NCI-H226 (cell line): ENCODE measurements at places on chromosomes 12 and 14.
A peak's percentile ranks its signal among the peaks of the same experiment; 100 is the strongest.

DNA sequence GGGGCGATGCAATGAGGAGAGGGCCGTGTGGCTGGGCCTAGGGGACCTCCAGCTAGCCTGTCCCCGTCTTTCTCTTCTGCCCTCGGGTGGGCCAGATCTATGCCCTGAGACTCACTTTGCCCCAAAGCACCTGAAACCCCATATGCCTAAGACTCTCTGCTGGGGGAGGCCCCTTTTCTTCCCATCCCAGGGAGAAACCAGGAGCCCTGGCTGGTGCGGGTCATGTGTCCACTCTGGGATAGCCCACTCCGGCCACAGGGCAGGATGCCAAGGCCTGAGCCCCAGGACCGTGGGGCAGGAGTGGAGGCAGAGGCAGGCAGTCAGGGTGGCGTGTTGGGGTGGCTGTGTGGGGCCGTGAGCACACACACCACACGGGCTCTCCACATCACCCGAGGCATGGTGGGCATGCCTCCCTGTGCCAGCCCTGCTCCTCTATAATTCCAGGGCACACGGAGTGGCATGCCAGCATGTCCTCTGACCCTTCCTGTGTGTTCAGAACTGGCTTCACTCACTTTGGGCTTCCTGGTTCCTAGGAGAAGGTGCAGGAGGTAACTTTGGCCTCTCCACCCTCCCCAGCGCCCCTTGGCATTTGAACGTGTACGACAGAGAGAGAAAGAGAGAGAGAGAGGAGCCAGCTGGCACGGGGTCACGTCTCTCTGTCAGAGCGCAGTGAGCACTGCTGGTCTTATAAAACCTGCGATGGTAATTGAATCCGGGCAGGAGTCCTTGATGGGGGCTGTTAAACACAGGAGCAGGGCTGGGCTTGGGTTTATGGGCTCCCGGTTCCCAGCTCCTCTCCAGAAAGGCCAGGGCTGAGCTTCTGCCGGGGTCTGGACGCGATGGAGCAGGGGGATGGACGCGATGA lies 144.2 kb downstream of the KIF26A start:
- no peak for DNase-seq

GRCh38 chr12:31315044-31315715 lies 10.8 kb downstream of the SINHCAF start:
- peak; percentile 45 for DNase-seq

GRCh38 chr12:20457582-20457981 lies 89.2 kb downstream of the PDE3A start:
- no peak for DNase-seq

GRCh38 chr12:40693207-40693821 lies 1.1 kb downstream of the CNTN1 start:
- DNase-seq, result no peak

GRCh38 chr14:96100161-96101064 lies 61.3 kb downstream of the C14orf132 start:
- peak; percentile 33 for DNase-seq

DNA sequence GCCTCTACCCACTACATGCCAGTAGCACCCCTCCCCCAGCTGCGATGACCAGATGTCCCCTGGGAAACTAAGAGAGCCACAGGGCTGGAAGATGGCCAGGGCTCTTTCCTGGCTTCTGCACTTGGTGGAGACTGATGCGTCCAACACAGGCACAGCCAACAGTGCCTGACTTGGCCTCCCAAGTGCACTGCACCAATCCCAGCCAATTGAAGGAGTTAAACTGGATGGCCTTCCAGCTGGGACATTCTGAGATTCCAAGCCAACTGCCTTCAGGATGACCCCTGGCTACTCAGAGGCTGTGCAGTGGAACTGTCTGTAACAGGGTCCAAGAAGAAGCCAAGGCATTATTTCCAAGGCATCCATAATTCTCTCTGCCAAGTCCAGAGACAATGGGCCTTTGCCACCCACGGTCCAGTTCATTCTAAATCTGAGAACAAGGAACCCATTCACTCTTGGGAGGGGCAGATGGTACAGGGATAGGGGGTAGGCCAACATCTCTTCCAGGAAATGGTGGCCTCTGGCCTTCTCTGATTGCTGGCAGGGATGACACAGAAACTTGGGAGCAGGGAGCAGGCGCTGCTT lies 35.2 kb downstream of the PRIMA1 start:
- no peak for DNase-seq

DNA sequence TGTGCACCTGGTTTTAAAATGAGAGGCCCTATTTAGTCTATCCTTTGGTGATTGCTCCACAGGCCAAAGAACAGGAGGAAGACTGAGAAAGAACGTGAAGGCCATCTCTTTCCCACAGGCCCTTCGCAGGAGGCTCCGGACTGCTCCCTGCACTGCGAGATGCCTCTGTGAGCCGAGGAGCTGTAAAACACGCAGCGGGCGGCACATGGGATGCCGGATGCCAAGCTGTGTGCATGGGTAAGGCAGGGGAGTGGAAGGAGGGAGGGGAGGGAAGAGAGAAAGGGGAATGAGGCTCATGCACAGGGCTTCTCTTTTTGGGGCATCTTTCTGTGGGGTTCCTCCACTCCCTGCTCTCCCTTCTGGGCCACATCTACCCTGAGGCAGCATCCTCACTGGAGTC lies 61.6 kb downstream of the SPTB start:
- DNase-seq, result no peak

DNA sequence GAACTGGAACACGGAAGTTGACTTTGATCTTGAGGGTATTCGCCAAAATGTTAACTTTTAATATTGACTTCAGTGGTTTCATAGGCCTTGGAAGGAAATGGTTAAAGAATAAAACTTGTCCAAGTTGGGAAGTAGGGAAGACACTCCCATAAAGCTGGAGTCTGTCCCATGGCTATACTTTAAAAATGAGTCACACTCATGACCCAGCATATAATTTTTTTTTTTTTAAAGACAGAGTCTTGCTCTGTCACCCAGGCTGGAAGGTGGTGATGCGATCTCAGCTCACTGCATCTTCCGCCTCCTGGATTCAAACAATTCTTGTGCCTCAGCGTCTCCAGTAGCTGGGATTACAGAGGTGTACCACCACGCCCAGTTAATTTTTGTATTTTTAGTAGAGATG lies 19.6 kb downstream of the TMPRSS12 start:
- peak; percentile 68 for DNase-seq

DNA sequence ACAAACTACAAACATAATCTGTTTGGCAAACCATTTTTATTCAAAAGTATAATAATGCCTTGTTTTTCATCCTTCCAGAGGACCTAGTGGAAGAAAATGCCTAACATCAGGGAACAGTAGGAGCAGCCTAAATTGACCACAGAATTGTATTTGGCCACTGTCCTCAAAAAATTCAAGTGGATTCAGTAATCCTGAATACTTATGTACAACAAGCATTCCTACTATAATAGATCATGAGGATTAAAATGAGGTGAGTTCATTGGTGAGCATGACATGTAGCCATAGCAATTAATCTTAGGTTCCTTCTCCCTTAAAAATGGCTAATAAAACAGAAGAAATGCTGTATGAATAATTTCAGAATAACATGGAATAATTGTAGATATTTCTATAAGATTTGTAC lies 209.3 kb downstream of the DAD1 start:
- DNase-seq, result peak; percentile 33

- DNase-seq, result no peak
Observed at GRCh38 chr12:19895246-19896020, 456.1 kb downstream of the AEBP2 start.

DNA sequence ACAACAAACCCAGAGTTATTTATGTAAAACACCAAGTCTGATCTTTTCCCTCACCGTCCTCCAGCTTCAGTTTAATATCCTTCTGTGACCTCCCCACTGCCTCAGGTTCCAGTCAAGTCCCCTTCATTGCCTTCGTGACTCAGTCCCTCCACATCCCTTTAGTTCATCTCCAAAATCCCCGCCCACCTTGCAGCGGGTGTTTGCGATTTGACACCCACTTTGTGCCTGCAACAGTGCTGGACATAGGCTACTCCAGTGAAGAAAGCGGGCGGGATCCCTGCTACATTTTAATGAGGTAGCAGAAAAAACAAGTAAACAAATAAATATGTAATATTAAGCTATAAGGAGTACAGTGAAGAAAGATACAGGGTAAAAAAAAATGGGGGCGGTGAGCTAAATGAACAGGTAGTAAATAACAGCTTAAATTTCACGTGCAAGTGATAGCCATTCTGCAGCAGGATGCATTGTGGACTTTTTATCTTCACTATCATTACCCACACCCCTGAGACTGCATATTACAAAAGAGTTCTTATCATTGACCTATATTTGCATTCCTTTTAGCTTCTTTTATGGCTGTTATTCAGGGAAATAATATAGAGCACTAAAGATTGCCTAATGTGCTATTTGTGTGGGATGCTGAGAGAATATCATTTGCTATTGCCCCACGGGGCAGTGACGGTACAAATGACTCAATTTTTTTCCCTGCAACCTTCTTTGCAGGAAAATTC lies 222.8 kb upstream of the NUDT4 start:
- DNase-seq, result peak; percentile 63

DNA sequence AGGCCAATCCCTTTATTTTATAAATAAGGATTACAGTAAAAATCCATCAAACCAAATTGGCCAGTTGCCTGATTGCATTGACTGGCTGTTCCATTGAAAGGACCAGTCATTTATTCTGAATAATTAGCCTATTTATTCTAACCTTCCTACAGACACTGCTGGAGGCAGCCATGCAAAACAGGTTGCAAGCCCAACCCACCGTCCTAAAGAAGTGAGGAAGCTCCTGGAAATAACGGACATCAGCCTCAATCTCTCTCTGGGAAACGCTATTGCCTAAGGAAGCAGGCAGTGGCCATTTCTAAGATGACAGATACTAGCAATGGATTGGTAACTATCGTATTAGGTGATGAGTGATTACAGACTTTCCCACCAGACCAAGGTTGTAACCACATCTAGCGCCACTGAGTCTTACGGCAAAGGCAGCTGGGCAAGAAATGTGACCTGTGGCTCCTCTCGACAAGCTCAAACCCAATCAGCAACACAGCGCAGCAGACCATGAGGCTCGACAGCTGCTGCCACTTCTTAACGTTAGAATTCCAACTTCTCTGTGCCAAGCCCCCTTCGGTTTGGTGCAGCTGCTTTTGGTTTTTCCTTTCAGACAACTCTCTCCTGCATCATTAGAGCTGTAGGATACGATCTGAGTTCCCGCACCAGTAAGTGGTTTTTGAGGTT lies 134.2 kb downstream of the KCNK10 start:
- no peak for DNase-seq

DNA sequence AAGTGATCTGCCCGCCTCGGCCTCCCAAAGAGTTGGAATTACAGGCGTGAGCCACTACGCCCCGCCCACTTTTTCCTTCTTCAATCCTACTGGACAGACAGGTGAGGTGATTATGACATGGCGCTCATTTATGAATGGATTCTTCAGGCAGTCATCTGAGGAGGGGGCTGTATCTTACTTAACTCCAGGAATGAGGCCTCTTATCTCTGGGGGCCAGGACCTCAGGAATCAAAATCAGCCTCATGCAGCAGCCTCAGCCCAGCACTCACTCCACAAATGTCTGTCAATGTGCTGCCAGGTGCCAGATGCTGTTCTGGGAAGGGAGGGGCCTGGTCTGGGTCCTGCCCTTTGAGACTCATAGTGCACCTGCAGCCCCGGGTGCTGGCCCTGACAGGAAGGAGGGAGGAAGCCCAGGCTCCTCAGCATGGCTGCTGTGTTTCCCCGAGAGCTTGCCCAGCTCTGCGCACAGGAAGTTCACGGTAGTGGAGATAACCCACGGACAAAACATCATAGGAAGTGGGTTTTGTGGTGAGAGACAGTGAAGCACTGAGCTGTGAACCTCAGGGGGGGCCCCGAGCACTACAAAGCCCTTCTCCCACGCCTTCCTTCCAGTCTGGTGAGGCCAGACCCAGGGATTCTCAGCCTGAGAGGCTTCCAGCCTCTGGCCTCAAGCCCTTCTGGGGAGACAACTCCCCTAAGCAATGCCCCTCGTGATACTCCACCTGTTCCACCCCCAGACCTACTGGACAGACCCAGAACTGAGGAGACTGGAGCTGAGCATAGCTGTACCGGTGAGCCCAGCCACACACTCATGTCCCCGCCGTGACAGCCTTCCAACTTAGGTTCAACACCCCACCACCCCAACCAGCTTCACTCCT lies 22.3 kb downstream of the GALNT6 start:
- DNase-seq, result peak; percentile 96

- no peak for DNase-seq
Observed at GRCh38 chr12:52647601-52648000, 4.4 kb downstream of the KRT2 start.

DNA sequence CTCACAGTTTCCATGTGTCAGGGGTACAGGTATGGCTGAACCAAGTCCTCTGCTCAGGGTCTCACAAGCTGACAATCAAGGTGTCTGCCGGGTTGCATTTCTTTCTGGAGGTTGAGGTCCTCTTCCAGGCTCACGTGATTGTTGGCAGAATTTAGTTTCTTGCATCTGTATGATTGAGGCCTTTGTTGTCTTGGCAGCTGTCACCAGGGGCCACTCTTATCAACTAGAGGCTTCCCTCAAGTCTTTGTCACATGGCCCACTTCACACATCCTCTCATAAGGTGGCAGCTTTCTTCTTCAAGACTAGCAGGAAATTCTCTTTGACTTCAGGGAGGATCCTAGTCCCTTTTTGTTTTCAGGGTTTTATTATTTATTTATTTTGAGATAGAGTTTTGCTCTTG lies 46.0 kb upstream of the FOS start:
- DNase-seq, result no peak

GRCh38 chr14:23115039-23115731 lies 3.9 kb downstream of the CEBPE start:
- peak; percentile 98 for DNase-seq

GRCh38 chr12:99413751-99414150 lies 233.8 kb upstream of the GARIN6 start:
- DNase-seq, result no peak

DNA sequence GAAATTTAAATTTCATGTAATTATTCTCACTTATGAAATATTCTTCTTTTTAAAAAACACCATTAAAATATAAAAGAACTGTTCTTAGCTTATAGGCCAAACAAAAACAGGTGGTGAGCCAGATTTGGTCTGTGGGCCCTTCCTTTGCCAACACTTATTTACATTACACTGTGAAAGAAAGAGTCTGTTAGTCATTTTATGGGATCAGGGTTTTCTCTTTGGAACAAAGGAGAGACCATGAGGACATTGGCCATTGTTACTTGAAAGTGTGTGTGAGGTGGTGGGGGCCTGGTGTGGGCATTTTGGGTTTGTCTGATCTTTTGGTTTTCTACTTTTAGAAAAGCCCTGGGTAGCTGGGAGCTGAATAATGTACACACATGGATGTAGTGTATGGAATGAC lies 62.7 kb downstream of the TTC6 start:
- no peak for DNase-seq

DNA sequence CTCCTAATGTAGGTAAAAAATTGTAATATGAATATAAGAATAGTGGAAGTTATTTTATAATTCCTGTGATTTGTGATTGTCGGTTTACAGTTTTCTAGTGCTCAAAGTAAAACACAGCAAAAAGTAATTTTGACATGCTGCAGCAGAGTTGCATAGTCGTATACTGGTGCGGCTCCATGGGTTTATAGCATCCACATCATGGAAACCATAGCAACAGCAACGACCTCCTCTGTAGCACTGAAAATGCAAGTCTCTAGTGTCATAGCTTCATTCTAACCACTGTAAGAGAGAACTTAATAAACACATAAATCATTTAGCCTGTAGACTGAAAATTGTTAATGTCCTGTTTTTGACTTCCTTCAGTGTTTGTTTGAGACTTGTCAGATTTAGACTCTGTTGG lies 574.3 kb downstream of the KCNH5 start:
- DNase-seq, result no peak
